ENCODE measurements at places on chromosomes 4 and X.

- no peak for DNase-seq
Measured at GRCh38 chr4:186200516-186200915, 9.1 kb downstream of the CYP4V2 start.

DNA sequence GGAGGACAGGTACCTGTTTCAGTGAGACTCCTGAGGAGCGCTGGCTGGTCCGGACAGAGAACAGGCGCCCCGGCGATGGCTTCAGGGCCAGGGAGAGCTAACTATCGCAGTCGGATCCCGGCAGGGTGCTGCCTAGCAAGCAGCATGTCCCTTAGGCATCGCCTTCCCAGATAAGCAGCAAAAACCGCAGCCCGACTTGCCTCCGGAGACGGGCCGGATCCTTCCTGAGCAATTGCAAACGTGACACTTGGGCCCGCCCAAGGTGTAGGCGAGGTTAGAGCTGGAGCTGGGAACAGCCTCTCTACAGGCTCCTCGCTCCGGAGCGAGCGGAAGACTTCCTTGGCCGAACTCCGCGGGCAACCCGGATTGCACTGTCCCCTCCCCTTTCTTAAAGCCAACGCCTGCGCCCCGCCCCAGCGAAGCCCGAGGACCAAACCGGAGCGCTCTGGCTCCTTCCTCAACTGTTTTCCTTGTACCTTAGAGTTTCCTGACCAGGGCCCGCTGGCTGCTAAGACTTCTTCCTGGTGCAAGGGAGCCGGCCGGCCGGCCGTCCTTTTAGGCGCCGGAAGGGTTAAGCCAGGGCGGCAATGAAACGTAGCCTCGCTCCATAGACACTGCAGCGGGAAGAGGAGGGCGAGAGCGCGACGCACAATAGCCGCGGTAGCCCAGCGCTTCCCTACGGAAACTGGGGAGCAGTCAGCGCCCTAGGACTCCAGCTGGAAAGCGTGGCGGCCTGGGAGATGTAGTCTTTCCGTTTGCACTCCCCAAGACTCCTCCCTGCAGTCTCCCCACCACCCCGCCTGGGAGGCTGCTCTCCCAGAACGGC lies at the start of gene OPHN1:
TSS of gene OPHN1 (minus strand) at position 341 of the 826 bp plus-strand sequence. CDS start 475 bp downstream, outside the sequence.
- DNase-seq, result no peak

DNA sequence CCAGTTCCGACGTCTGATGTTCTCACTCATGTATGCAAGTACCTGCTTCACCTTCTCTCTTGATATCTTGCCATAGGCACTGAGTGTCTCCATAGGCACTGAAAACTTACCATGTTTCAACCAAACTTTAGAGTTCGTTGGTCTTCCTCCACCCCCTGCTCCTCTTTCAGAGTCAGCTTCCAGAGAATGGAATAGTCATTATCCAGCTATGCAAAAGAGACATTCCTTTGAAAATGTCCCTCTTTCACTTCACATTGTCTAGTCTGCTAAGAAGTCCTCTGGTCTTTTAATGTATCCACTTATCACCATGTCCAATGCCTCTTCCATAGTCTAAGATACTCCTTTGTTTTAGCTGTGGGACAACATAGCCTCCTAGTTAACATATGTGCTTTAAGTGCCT lies 566.0 kb upstream of the TENM3 start:
- DNase-seq, result no peak

- no peak for DNase-seq
Measured at GRCh38 chrX:154750301-154751202, at the start of gene GAB3. Gene GAB3 (minus strand): TSS chrX:154751077. CDS start chrX:154751025, 52 bp downstream.

- no peak for DNase-seq
Measured at GRCh38 chr4:174173360-174173759, 110.1 kb downstream of the FBXO8 start.

- DNase-seq, result no peak
Measured at GRCh38 chr4:86497980-86498862, 95.9 kb upstream of the PTPN13 start.

- no peak for DNase-seq
Measured at GRCh38 chr4:54281054-54281766, 52.1 kb downstream of the PDGFRA start.

- no peak for DNase-seq
Measured at GRCh38 chr4:123667496-123667895, 270.9 kb downstream of the SPRY1 start.

DNA sequence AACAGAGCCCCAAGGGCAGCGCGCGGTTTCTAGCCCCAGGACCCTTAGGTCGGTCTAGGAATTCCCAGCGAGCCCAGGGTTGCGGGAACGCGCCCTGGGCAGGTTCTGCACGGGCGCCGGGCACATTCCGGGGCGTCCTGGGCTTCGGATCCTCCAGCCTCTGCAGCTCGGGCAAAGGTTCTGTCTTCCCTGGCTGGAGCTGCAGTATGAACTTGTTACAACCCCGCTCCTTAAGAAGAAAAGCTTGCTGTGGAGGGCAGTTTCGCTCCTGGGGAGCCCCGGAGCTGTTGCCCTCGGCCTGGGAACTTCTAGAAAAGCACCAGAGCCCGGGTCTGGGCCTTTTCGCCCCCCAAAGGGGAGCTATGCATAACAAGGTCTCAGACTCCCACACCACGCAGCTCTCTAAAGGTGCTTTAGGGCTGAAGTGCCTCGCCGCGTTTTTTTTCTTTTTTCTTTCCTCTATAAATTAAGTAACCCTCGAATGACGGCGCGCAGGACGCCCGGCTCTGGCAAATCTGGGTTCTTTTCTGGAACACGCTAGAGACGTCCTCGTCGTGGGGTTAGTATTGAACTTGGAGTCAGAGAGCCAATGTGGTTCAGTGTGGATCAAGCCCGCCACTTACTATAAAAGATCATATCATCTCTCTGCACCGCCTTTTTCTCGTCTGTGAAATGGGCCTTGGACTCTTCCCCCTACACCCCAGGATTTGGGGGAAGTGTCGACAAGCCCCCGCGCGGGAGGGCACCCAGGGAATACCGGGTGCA lies 5.7 kb downstream of the MSX1 start:
- no peak for DNase-seq

GRCh38 chr4:171794528-171794927 lies 18.7 kb upstream of the GALNTL6 start:
- no peak for DNase-seq

- DNase-seq, result no peak
Measured at GRCh38 chr4:74480267-74480666, 35.3 kb downstream of the AREG start.

GRCh38 chr4:74005528-74005927 lies 7.1 kb upstream of the CXCL5 start:
- no peak for DNase-seq

DNA sequence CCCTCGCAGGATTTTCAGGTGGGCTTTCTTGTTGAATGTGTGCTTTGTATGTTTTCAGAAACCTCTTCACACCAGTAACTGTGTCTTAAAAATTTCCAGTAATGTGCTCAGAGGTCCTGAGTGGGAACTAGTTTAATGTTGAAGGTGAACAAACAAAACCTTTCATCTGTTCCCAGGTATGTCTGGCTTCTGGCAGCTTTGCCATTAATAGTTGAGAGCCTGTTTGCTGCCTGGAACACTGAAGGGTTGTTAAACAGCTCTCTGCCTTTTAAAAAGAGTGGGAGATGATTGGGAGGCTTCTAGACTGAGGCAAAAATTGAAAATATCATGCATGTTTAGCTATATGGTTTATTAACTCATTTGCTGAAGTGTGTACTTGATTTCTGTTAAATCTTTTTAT lies 161.2 kb upstream of the AGTR2 start:
- no peak for DNase-seq

- DNase-seq, result no peak
Measured at GRCh38 chrX:139930916-139931645, 1.8 kb downstream of the ATP11C start.

DNA sequence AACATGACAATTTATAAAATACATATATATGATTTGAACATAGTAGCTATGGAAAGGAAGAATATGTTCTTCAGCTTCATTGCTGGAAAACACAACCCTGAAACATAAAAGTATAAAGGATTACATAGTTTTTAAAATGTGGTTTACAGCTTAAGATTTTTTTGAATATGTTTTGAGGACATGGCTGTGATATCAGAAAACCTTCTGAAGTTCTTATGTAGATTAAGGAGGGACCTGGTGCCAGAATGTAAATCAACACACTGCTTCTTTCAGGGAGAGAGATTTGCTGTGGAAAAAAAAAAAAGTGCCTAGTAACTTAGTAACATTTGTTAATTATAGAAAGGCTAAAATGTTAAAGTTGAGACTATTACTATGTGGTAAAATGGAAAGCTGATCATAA lies 1261.8 kb downstream of the ADGRL3 start:
- no peak for DNase-seq

- DNase-seq, result no peak
Measured at GRCh38 chr4:153643406-153644383, 40.4 kb upstream of the TLR2 start.

- no peak for DNase-seq
Measured at GRCh38 chr4:43990551-43990950, 458.1 kb downstream of the KCTD8 start.

DNA sequence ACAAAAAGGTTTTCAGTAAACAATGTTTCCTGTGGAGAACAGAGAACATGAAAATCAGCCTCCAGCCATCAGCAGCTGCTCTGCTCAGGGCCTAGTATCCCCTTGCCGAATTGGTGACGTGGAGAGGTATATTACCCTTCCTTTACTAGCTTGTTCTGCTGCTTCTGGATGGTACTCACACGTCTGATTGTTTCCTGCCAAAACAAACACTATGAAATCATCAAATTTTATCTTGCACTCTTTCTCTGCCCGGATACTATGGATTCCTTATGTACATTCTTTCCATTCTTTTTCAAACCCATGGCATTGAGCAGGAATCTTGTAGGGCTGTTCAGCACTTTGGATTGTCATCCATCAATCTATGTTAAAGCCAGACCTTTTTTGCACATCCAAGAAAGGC lies 18.8 kb upstream of the METAP1 start:
- no peak for DNase-seq

GRCh38 chr4:55768291-55768690 lies 51.3 kb upstream of the EXOC1L start:
- DNase-seq, result no peak

GRCh38 chrX:129825746-129826505 lies 17.8 kb downstream of the ZDHHC9 start:
- no peak for DNase-seq

- no peak for DNase-seq
Measured at GRCh38 chrX:46873746-46874145, 36.9 kb downstream of the RP2 start.

DNA sequence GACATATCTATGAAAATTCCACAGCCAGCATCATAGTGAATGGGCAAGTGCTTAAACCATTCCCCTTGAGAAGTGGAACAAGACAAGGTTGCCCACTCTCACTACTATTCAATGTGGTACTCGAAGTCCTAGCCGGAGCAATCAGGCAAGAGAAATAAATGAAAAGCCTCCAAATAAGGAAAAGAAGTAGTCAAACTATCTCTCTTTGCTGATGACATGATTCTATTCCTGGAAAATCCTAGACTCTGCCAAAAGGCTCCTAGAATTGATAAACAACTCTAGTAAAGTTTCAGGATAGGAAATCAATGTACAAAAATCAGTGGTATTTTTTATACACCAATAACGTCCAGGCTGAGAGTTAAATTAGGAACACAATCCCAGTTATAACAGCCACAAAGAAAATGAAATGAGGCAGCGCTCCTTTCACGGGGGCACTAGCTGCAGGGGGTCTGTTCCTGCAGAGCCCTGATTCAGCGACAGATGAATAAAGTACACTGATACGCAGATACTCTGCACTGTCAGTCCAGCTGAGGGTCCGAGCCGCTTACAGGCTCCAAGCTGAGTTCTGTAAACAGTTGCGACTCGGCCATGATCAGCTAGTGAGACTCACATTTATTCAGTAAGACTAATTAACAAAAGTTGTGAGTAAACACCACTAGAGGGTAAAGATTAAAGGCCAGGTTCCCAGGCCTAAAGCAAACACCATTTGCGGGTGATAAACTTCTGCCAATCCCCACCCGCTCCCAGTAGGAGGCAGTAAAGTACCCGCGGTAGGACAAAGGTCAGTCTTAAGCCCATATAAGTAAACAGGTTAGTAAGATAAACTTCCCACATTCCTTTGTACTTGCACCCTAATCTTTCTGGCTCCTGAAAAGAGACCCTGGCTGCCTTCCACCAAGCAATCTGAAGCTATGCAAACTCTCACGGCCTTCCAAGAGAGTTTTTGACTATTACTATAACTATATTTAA lies 290.6 kb upstream of the GRID2 start:
- DNase-seq, result no peak

DNA sequence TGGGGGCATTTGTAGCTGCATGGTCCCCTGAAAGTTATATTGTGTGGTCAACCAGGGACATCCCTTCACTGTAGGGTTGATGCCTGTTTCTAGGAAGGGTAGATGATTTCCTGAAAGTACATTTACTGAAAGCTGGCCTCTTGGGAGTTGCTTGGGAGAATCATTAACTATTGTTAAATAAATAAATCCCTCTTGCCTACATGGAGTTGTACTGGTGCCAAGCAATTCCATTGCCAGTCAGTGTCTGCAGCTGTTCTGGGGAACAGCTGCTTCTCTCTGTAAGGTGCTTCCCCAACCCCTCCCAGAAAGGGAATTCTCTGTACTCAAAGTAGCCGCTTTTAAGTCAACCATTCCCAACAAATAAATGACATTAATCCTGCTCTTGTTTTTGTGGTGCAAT lies 51.1 kb downstream of the C4orf51 start:
- DNase-seq, result no peak

DNA sequence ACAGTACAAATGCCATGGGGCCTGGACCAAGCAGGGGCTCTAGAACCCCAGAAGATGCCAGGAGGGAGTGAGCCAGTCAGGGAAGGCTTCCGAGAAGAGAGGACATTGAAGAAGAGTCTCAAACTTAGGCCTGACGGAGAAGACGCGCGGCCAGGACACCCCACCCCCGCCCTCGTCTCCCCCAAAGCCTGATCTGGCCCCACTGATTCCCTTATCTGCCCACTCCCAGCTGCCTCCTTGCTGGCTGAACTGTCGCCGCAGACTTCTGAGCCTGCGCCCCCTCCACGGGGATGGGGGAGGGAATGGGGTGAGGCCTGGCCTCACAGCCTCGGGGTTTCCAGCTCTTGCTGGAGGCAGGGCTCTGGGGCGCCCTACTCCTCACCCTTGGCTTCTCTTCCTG lies 3.6 kb upstream of the GATA1 start:
- DNase-seq, result no peak

DNA sequence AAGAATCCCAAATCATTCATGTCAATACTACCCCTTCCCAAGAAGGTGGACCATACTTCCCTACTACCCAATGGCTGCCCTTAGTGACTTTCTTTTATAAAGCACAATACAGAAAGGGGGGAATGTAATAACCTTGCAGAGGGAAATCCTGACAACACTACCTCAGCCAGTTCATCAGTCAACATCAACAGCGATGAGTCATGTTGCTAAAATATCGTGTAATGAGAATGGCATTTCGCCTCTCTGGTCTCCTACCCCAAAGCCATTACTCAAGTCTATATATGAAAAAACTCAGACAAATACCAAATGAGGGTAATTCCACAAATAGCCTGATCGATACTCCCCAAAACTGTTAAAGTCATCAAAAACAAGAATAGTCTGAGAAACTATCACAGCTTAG lies 3.3 kb upstream of the MAGEA8 start:
- DNase-seq, result no peak

GRCh38 chrX:138711399-138712347 lies at the start of gene FGF13:
Gene FGF13 (minus strand): TSS chrX:138711717. CDS start chrX:138711003, 714 bp downstream.
- no peak for DNase-seq

GRCh38 chr4:92634882-92635281 lies 331.1 kb downstream of the GRID2 start:
- no peak for DNase-seq

Data from stimulated activated CD8-positive, alpha-beta memory T cell treated with anti-CD3 and anti-CD28 coated beads, Interleukin-7, amount 100 ng/mL, for 1 hour (primary cell).